Amniotic epithelial cell (primary cell): ENCODE measurements at places on chromosomes 16 and 17.

- no peak for DNase-seq
These were observed 185.5 kb downstream of the LGALS9B start for GRCh38 chr17:20281860-20282259.

GRCh38 chr17:77011173-77012011 is 129.4 kb upstream of the SEC14L1 start:
- DNase-seq = peak; percentile 50

DNA sequence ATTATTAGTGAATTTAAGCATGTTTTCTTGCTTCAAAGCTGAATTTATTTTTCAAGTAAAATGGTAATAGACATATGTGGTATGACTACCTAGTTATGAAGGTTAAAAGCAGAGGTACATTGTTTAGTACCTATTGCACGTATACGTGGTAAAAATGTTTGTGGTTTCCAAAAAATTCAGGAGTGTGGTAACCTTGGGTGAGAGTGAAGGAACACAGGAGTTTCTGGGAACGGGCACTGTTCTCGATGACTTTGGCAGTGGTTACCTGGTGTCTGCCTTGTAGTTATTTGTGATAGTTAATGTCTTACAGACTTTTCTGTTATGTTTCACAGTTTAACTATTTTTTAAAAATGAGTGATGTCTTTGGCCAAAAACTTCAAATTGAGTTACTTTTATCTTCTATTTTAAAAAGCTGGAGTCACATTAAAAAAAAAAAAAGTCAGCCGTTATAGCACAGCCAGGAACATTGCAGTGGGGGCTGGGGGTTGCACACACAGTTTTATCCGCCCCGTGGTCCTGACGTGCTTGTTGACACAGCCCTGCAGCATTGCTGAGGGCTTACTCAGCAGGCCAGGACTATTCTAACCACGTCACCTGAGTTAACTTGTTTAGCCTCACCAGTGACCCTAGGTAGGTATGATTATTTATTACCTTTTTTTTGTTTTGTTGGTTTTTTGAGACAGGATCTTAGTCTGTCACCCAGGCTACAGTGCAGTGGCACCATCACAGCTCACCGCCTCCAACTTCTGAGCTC is 10.9 kb downstream of the JPT2 start:
- peak; percentile 91 for DNase-seq

GRCh38 chr17:2594722-2595599 is 1.5 kb downstream of the PAFAH1B1 start:
- DNase-seq = no peak

GRCh38 chr17:28474111-28474531 is 677 bp downstream of the SLC13A2 start:
- DNase-seq = no peak

DNA sequence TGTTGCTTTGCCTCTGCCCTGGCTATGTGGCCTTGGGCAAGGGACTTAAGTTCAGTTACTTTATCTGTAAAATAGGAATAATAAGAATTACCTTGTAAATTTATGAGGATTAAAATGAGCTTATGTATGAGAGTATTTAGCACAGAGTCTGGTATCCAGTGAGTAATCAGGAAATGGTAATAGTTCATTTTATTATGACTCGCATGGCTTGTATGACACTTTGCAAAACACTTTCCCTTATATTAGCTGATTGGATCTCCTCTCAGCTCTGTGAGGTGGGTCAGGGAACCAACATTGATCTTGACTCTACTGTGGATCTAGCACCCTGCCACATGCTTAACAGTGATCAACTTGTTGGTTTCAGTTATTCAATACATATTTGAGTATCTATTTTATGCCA is 8.3 kb upstream of the CDH3 start:
- DNase-seq = peak; percentile 33

DNA sequence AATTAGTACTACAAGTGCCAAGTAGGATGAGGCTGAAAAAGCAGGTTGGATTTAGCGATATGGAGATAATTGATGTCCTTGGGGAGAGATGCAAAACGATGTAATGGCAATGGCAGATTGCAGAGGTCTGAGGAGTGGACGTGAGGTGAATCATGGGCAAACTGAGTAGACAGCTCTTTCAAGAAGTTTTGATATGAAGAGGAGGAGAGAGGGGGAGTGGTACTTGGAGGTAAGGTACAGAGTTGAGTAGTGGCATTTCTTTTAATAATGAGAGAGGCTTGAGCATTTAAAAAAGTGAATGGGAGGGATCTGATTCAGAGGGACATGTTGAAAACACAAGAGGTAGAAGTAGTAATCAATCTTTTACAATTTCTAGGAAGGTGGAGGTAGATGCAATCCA is 17.7 kb upstream of the VPS4A start:
- no peak for DNase-seq
